ENCODE measurements at places on chromosomes 16 and 17.

- no peak for DNase-seq
Measured at GRCh38 chr17:19915245-19915978, 47.7 kb upstream of the ULK2 start.

DNA sequence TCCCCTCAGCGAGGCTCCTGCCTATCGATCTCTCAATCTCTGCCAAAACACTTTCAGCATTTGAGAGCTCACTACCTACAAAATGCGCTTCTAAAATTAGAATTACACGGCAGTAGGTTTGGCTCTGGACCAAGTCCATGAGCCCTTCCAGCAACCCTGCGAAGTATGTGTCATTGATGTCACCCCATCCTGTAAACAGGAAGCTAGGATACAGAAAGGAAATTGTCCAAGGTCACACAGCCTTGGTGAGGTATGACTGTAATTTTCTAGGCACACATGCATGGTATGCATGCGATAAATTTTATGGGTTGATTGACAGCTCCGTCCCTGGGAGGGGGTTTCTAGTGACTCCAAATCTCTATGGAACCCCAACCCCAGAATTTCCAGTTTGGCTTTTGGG is 330.3 kb upstream of the CDH5 start:
- DNase-seq: no peak

DNA sequence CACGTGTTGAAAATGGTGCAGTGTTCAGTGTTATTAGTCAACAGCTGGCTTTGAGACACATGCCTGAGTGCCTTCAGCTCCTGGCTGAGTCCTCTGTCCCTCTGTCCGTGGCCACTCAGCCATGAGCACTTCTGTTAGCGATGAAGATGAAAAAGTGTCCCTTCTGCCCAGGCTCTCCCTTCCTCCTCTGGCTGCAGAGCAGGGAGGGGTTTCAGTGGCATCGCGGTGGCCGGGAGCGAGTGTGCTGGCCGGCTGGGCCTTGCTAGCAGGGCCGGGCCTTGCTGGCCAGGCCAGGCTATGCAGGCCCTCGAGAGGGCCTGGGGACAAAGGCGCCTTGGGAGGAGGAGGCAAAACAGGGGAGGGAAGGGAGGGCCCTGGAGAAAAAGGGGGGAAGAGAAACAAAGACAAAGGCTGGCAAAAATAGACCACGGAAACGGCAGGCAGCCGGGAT is 47.7 kb downstream of the CMIP start:
- DNase-seq: no peak

DNA sequence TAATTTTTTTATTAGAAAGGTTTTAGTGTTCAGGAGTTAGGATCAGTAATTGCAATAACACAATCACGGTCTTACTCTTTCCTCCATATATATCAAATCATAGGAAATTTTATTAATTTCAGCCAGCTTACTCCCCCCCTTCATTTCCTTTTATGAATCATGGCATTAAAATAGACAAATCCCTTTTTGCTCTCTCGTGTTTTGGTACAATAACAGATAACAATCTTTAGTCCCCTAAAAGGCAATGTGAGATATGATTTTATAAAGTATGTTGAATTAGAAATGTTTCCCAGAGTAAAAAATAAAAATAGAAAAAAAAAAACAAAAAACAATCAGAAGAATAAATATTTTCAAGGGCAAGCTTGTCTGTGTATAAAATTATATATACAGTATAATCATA is 42.6 kb upstream of the RHOT1 start:
- DNase-seq: no peak

DNA sequence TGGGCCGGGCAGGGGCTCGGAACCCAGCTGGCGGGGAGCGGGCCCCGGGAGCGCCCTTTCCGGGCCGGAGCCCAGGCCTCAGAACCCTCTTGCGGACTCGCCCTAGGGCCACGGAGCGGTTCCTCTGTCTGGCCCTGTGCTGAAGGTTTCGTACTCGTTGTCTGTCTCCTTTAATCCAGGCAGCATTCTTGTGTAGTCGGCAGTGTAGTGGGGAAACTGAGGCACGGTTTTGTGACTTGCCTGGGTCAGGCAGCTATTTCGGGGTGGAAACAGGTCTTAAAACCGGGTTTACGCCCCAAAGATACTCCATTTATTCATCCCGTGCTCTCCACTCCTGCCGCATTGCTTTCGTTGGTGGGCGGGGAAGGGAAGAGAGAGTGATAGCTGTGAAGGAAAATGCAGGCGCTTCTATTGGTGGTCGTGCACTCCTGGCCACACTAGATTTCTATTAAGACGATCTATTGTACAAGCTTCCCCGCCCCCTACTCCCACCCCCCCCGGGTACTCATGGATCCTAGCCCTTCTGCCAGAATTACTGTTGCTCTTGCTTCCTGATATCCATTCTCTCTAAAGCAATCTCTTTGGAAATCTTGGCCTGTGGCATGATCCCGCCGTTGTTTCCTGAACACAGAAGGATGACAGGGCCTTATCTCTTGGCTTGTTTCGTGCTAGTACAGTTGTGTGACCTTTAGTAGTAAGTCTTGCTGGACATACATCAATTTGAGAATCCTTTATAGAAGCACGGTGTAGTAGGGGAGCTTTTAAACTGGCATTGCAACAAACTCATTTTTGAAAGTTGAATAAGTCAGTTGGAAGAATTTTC is 751 bp downstream of the DCAF7 start:
- no peak for DNase-seq

GRCh38 chr17:75516255-75516618 is at the start of gene TSEN54:
Gene TSEN54, plus strand, starts transcription at chr17:75516528. Its CDS starts 33 bp downstream, at chr17:75516561.
- DNase-seq: peak; percentile 93

DNA sequence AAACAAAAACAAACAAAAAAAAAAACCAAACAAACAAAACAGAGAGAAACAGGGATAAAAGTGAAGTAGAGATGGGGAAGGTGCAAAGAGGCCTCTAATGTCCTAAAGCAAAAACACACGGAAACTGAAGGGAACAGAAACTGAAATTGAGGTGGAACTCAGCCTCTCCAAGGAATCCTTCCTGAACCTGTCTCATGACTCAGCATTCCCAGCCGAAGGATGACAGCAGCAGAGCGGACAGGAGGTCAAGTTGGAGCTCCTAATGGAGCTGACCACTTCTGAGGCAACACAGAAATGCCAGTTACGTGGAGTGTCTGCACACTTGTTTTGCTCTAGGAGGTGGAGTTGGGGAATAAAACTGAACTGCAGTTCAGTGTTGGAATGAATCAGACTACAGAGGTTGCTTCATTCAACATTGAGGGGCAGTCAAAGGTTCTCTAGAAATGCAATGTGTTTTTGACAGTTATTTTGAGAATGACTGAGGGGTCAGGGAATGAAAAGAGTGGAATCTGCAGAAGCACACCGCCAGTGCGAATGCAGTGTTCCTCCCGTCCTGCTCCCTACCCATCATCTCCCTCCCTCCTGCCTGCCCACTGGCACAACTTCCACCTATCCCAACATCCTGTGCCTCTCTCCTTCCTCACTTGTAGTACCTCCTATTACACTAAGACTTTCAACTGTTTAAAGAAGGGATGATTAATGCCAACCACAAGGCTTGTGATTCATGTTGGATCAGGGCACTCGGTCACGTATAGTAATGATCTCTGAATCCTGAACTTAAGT is 6.3 kb downstream of the UBE2O start:
- no peak for DNase-seq

DNA sequence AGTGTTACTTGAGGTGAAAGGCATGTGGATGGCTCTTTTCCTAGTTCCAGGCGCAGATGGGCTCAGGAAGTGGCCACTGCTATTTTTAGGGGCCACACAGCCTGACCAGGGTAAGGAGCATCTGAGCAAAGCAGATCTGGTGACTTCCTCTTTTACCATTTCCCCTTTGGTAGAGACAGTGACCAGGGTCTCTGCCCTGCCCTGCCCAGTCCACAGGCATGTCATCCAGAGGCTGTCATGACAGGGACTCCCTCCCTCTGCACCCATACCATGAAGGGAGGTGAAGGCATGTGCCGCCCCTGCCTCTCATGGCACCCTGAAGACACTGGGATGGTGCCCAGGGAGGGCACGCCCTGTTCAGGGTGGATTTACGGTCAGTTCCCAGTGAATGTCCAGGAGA is 2.2 kb downstream of the PLA2G15 start:
- DNase-seq: no peak

DNA sequence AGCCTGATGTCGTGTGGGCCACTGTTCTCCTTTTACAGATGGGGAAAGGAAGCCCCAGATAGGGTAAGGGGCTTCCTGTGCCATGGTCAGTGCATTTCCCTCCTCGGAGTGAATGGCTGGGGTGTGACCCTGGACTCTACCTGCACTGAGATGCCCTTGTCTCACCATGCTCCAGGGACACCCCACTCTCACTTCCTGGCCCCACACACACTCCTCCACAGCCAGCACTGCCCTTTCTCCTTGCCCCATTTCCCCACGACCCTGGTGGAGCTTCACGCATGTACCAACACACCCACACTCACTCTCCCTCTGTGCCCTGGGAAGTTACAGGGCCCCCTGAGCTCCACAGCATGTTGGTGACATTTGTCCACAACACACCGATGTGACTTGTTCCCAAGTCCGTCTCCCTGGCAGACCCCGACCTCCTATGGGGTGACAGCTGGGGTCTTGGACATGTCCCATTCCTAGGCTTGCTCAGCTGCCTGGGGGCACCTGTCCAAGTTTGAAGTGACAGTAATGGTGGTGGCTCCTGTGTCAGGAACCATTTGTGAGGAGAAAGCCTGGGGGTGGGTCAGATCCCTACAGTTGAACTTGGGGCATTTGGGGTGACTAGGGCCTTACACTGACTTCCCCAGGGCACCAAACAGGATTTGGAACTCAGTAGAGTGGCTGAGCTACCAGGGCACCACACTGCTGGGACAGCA is 47.4 kb downstream of the PECAM1 start:
- DNase-seq: no peak
